ENCODE measurements at places on chromosomes 16 and 17.

GRCh38 chr17:44146375-44147346 lies 4.9 kb downstream of the HROB start:
- no peak for DNase-seq

- DNase-seq = no peak
These were observed 43.3 kb downstream of the RANBP10 start for GRCh38 chr16:67763066-67763465.

DNA sequence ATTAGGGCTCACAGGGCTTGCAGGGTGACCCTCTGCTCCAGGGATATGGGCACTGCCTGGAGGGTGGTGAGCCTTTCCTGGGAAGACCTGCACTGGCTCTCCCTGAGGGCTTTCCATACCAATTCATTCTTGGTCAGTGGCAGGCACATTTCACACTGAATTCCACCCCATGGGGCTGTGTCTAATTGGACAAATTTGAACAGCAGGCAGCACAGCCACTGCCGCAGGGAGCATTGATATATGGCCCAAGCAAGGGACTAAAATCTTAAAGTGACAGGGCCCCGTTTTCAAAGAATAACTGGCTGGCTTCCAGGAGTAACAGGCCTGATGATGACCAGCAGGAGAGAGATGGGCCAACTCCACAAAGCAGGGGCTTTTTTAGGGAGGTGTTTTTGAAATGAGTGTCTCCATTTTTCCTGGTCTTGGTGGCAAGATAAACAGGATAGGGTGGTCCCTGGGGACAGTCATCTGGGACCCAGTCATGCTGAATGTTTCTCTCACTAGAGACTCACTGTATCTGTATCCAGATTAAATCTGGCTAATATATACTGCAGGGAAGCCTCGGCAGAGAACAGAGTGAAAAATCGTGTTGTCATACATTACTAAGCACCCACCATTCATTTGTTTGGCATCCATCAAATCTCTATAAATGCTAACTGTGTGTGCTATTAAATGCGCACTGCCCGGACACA lies 74.1 kb upstream of the TBX2 start:
- no peak for DNase-seq

DNA sequence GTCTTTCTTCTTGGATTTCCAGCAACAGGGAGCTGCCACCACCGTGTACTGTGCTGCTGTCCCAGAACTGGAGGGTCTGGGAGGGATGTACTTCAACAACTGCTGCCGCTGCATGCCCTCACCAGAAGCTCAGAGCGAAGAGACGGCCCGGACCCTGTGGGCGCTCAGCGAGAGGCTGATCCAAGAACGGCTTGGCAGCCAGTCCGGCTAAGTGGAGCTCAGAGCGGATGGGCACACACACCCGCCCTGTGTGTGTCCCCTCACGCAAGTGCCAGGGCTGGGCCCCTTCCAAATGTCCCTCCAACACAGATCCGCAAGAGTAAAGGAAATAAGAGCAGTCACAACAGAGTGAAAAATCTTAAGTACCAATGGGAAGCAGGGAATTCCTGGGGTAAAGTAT lies 389.0 kb downstream of the MAF start:
- DNase-seq = peak; percentile 87

- DNase-seq = no peak
These were observed 54.1 kb downstream of the VAC14 start for GRCh38 chr16:70746708-70747424.

DNA sequence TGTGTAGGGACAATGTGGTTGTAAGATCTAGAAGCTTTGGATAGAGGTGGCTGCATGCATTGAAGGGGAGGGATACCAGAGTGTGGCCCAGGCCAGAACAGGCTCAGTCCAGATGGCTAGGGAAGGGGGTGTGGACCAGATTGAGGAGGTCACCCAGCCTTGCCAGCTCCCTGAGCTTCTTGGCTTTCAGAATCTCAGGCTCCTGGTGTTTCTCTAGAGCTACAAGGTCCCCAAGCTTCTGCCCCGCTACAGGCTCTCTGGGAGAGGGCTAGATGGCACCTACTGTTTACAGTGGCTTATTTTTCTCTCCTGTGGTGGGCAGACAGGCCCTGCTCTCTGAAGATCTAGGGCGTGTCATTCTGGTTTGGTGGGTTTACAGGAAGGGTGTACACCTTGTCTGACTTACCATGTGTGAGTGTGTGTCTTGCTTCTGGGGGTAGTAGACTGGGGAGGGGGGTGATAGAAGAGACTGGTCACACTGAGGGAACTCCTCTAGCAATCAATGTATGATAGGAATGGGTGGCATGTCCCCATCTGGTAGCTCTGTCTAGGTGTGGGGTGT lies 1.1 kb downstream of the RARA start:
- DNase-seq = no peak
